ENCODE measurements at places on chromosomes 12 and 14. TPM values are rescaled to one million over a fixed set of nuclear protein-coding genes. Genes with fewer than 3 reads are reported as not detected.

Gene ZNF605
- total RNA-seq, result 12.9 TPM

Gene PGF
- total RNA-seq, result 32.2 TPM

Gene CFAP54
- total RNA-seq, result 0.71 TPM

- H3K27me3 ChIP-seq, result no peaks in the 10 kb centered on the region
- no peak overlapping the region for H3K27ac ChIP-seq
- H3K4me1 ChIP-seq, result peaks cover 10% of the 10 kb centered on the region
These were observed 92.2 kb downstream of the APAF1 start for GRCh38 chr12:98737322-98737712.

DNA sequence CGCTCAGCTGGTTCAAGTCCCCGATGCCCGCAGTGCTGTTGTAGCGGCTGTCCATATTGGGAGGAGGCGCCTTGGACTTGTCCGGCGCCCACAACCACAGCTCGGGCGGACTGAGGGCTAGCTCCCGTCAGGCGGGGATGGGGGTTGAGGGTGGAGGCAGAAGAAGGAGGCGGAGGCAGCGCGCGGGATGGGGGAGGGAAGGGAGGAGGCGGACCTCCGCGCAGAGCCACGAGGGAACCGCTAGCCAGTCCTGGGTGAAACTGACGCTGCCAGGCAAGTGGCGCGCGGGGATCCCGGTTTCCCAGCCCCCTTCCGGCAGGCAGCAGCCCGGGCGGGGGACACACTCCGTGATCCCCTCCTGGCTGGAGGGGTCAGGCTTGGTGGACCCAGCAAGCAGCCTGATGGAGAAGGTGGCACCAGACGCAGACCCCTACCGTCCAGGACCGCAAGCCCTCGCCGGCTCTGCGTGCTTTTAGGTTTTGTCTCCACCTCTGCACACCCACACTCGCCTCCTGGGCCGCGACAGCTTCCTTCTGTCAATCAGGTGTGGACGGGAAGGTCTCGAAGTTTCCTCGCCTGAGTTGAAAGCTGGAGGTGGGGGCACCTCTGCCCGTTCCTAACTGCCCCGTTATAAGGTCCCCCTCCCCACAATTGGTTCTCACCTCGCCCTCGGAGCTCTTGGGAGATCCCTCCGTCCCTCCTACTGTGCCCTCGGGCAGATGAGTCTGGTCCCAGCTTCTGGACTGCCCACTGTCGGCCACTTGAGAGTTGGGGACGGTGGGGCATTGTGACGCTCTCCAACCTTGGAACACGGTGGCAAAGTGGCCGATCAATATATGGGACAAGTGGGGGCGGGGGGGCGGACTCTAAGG lies at the start of gene CPNE8:
Gene CPNE8, minus strand, starts transcription at position 112 of the 872 bp plus-strand sequence. Its CDS starts 57 bp downstream, at position 55.
- peak within 1 kb of the TSS; percentile 43 for H3K4me3 ChIP-seq
- no peaks in the 10 kb centered on the region for H3K36me3 ChIP-seq
- peak; percentile 10 for DNase-seq
- H3K27ac ChIP-seq, result no peak within 1 kb of the TSS
- peaks cover 15% of the 10 kb centered on the region for H3K27me3 ChIP-seq

- DNase-seq, result no peak
- H3K27ac ChIP-seq, result no peak overlapping the region
These were observed 12.8 kb downstream of the DUSP6 start for GRCh38 chr12:89339526-89339925.

DNA sequence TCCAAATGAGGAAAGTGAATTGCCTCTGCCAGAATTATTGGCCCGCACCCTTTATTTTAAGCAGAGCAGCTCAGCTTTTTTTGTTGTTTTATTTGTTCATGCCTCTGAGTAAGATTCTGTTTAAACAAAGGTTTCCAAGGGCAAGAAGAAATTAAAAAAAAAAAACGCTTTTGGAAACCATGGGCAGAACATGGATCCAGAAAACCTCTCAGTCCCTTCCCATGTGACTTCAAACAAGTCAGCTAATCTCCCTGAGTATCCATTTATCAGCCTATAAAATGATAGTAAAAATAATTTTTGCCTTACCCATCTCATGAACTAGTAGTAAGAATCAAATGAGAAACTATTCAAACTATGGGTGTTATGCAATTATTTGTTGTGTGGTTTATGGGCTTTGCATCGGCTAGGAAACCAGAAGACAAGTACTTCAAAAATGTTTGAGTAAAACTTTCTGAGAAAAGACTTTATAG lies 27.6 kb downstream of the KITLG start:
- DNase-seq, result no peak
- H3K27ac ChIP-seq, result no peak overlapping the region
- H3K36me3 ChIP-seq, result no peaks in the 10 kb centered on the region
- H3K4me3 ChIP-seq, result no peak overlapping the region

- H3K4me3 ChIP-seq, result no peak overlapping the region
- H3K27me3 ChIP-seq, result no peaks in the 10 kb centered on the region
- peaks cover 19% of the 10 kb centered on the region for H3K36me3 ChIP-seq
- no peaks in the 10 kb centered on the region for H3K4me1 ChIP-seq
- DNase-seq, result peak; percentile 61
These were observed 68.3 kb downstream of the SEC23A start for GRCh38 chr14:39034481-39035296.

- no peak for DNase-seq
- H3K4me1 ChIP-seq, result no peaks in the 10 kb centered on the region
- no peak overlapping the region for H3K27ac ChIP-seq
- no peak overlapping the region for H3K4me3 ChIP-seq
- H3K36me3 ChIP-seq, result no peaks in the 10 kb centered on the region
These were observed 57.4 kb downstream of the IFNG start for GRCh38 chr12:68102163-68102562.

DNA sequence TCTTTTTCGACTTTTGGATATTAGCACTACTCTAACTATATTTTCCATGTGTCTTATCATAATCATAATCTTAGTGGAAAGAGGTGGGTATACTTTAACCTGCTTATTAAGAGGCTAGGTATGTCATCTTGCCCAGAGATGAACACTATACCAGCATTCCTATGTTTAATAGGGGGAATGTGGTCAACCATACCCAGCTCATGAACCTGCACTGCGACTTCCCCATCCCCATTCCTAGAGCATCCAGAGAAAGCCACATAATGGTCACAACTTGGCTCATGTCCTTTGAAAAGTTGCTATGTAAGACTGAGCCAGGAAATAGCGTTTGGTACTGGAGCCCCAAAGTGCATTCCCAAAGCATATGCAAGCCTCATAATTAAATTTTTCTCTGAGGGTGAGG lies 55.2 kb downstream of the TMCC3 start:
- H3K36me3 ChIP-seq, result no peaks in the 10 kb centered on the region
- H3K4me1 ChIP-seq, result no peaks in the 10 kb centered on the region
- no peak for DNase-seq
- no peak overlapping the region for H3K27ac ChIP-seq
- H3K4me3 ChIP-seq, result no peak overlapping the region

- no peak for DNase-seq
- no peak overlapping the region for H3K27ac ChIP-seq
- H3K4me3 ChIP-seq, result no peak overlapping the region
These were observed 32.8 kb downstream of the ERP29 start for GRCh38 chr12:112046003-112046402.

DNA sequence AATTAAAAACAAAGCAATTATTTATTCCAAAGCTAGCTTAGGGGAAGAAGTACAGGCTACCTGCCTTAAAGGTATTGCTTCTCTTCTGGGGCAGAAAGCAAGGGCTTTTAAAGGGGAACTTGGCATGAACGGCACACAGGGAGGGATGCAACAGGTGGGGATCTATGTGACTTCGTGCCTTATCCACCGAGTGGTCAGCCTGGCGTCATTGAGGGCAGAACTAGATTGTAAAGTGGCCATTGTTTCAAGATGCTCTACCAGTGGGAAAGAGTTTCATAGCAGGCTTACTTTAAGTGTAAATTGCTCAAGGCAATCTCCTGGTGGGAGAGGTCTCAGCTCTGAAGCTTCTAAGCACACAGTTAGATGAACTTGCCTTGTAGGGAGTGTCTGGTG lies 360.4 kb downstream of the ATP23 start:
- no peaks in the 10 kb centered on the region for H3K36me3 ChIP-seq
- no peaks in the 10 kb centered on the region for H3K27me3 ChIP-seq
- H3K4me3 ChIP-seq, result no peak overlapping the region
- DNase-seq, result no peak
- peaks cover 18% of the 10 kb centered on the region for H3K4me1 ChIP-seq

DNA sequence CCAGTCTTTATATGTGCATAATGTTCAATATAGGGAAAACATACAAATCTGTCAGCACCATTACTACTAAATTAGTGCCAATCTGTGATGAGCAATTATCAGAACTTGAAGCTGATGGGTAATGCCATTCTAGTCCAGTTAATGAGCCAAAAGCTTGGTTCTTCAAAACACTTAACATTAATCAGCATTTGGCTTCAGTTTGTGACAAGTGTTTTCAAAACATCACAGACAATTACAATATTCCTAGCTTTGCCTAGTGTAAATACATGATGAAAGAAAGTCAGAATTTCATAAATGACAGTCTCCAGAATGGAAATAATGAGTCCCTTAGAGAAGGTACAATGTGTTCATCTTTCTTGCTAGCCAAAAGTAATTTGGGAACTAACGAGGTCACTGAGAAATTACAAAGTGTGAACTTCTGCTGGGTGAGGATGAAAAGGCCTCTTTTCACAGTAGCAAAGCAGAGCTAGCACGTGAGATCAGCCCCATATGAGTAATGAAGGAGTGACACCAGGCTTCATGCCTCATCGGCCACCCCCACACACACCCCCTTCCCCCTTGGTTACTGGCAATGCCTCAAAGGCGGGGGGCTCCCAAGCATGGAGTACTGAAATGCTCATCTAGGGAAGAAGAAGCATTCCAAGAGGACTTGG lies 180.6 kb upstream of the EEA1 start:
- DNase-seq, result no peak
- peak overlapping the region; percentile 82 for H3K27ac ChIP-seq
- H3K4me3 ChIP-seq, result no peak overlapping the region
- H3K4me1 ChIP-seq, result peaks cover 37% of the 10 kb centered on the region

- H3K36me3 ChIP-seq, result no peaks in the 10 kb centered on the region
- no peaks in the 10 kb centered on the region for H3K27me3 ChIP-seq
- H3K4me3 ChIP-seq, result no peak overlapping the region
- DNase-seq, result no peak
- no peak overlapping the region for H3K27ac ChIP-seq
These were observed 85.0 kb downstream of the MNAT1 start for GRCh38 chr14:60819575-60819974.

Measured in A673 (cell line).